Stimulated activated CD4-positive, alpha-beta T cell treated with anti-CD3 and anti-CD28 coated beads, Interleukin-1b, Interleukin-23, amount 100 ng/mL, for 1 hour (primary cell): ENCODE measurements at places on chromosomes 2 and 18.

DNA sequence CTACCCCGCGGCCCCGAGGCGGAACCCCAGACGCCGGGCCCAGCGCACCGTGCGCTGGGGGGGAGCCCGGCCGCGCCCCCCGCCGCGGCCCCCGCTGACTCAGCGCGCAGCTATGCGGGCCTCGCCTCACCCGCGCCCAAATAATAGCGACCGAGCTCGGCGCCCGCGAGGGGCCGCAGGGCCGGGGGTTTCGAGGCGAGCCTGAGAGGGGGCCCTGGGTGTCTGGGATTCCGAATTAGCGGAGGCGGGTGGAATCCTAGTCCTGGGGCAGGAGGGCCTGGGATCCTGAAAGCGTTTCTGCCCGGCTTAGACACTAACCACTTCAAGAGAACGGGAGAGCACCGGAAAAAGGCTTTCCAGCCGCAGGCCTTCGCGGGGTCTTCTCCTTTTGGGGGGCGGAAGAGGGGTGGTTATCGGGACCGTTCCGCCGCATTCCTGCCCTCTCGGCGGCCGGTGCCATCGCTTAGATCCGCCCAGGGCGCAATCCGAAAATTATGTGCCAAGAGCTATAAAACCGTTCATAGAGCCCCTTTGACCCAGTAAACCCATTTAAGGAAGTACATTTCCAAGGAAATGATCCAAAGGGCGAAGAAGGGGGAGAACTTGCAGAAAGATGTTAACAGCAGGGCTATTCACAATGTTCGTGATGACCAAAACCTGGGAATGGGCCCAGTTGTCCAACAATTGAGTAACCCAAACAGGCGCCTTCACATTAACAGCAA, 681 bp upstream of the ROCK2 start:
- DNase-seq: no peak

DNA sequence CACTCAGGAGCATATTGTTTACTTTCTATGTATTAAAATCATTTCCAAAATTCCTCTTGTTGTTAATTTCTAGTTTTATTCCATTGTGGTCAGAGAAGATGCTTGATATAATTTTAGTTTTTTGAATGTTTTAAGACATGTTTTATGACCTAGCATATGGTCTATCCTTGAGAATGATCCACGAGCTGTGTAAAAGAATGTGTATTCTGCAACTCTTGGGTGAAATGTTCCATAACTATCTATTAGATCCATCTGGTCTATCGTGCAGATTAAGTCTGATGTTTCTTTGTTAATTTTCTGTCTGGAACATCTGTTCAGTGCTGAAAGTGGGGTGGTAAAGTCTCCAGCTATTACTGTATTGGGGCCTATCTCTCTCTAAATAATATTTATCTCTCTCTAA, 83.3 kb upstream of the EPAS1 start:
- no peak for DNase-seq

DNA sequence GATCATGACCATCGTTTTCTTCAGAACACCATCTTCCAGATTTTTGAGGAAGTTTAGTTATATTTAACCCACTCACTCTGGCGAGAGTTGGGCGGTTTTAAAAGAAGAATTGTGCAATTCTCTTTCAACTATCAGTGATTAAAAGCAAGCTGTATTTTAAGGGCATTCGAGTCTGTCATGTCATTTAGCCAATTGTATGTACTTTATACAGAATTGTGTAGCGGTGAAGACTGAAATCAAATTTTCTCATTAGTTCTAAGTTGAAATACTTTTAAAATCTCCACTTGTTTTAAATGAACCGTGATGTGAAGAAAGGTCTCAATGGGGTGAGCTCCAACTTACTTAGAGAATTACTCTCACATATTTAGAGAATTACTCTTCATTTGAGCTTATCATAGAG, 214.6 kb upstream of the DTNA start:
- no peak for DNase-seq

GRCh38 chr2:38487852-38488251, 110.8 kb upstream of the ATL2 start:
- no peak for DNase-seq

DNA sequence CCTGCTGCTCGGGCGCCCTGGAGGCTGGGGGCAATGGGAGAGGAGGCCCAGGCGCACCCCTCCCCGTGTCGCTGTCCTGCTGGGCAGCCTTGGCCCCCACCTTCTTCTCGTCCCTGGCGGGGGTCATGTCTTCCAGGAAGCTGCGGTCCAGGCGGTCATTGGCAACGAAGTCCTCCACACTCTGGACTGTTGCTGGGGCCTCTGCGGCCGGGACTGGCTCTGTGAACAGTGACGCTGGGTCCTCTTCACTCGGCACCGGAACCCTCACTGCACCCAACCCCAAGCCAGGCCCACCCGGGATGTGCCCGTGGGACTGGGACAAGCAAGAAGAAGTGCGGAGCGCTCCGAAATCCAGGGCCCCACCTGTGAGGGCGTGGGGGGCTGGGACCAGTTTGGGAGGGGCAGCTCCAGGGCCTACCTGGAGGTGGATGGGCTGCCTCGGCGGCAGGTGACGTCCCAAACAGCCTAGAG, 308.0 kb downstream of the CCDC74A start:
- DNase-seq: no peak
